ENCODE measurements at places on chromosomes 2 and 18.

DNA sequence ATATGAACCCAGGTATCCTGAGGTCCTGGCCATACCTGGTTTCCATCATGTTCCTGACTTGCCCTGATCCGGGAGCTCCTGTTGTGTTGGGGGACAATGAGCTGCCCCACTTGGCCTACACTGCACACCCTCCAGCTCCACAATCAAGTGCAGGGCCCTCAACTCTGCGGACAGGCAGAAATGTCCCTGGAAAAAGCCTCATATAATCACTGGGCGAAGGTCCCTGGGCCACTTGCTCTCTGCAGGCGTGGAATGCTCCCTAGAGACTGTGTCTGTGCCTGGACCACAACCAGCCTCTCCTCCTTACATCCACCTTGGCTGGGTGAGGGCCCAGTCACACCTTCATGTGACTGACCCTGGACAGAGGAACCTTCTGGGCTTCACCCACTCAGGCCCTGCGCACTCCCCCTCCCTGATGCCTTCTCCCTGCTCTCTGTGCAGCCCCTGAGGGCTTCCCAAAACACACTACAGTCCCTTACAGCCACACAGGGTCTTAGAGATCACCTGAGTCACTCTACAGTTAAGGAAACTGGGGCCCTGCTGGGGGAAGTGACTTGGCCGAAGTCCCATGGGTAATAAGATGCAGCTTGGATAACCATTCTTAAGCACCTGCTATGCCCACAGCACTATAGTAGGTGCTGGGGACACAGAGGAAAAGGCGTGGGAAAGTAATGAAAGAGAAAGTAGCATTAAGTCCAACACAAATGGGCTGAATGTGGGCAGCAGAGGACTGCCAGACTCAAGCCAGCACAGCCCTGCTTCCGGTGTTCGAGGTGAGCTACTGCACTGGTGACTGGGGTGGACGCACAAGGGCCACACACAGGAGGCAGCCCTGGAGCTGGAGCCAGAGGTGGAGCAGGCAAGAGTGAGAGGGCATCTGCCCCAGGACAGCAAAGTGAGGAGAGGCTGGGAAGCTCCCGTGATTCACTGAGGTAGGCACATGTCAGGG lies 9.8 kb downstream of the BOLA3 start:
- DNase-seq, result no peak

- DNase-seq, result no peak
Observed at GRCh38 chr2:167860082-167860481, 387.3 kb downstream of the STK39 start.

GRCh38 chr2:222336442-222336841 lies 37.6 kb upstream of the PAX3 start:
- no peak for DNase-seq

GRCh38 chr2:28587526-28588291 lies 91.8 kb downstream of the PLB1 start:
- no peak for DNase-seq

GRCh38 chr2:189522435-189523151 lies 58.0 kb downstream of the SLC40A1 start:
- DNase-seq, result no peak

- no peak for DNase-seq
Observed at GRCh38 chr2:140542627-140543026, 1588.2 kb downstream of the LRP1B start.

GRCh38 chr2:122167515-122167914 lies 412.1 kb downstream of the TSN start:
- no peak for DNase-seq

- DNase-seq, result peak; percentile 23
Observed at GRCh38 chr2:26786207-26787028, 562 bp downstream of the CENPA start.

- no peak for DNase-seq
Observed at GRCh38 chr2:42932271-42933151, 140.1 kb upstream of the HAAO start.

DNA sequence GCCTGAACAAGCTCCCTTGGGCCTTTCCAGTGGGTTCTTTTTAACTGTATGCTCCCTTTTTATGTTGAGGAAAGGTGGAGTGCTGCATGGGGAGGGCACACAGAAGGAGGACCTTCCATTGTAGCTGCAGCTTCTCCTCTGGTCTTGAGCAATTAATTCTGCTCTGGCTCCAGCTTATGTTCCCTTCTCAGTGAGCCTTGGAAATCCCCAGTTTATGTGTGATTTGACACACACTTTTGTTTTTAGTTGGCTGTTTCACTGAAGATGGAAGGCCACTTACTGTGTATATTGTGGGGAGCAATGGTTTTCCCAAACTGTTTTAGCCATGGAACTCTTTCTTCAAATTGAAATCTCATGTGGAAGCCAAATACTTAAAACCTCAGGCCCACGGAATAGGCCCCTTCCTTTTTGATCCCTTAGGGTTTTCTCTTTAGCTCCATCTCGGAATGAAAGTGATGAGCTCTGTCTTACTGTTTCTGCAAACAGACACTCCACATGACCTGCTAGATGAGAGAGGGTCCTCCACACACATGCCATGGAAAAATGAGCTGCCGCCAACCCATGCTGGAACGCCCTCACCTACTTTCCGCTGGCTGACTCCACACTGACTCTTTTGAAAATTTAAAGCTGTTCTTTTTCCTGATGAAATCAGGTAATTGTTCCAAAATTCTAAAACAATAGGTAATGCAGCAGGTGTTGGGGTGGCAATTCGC lies 280.9 kb upstream of the SIX2 start:
- no peak for DNase-seq

DNA sequence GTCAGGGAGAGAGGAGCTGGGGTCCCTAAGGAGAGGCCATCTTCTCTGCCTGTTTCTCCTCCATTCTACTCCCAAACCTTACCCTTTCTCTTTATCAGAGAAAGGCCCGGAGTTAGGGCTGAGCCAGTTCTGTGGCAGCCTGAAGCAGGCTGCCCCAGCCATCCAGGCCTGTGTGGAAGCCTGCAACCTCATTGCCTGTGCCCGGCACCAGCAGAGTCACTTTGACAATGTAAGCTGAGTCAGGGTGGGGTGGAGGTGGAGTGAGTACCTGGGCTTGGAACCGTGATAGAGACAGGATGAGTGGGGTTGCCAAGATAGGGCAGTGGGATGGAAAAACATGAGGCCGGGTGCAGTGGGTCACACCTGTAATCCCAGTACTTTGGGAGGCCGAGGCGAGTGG lies 5.2 kb downstream of the CHRNG start:
- no peak for DNase-seq

DNA sequence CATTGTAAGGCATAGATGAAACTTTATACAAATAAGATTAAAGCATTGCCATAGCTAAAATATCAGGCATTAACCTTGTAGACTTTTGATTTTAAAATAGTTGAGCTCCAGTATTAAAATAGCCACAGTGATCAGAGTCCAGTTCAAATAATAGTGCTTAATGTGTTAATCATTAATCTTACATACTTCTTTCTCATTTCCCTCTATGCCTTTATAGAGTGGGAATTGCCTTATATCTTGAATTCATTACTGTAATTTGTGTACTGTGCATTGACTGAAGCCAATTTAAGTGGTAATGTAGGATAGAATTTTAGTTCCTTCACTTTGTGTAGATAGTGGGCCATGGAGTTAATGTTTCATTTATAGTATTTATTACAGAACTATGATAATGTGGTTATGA lies 549.2 kb upstream of the VWC2L start:
- no peak for DNase-seq

DNA sequence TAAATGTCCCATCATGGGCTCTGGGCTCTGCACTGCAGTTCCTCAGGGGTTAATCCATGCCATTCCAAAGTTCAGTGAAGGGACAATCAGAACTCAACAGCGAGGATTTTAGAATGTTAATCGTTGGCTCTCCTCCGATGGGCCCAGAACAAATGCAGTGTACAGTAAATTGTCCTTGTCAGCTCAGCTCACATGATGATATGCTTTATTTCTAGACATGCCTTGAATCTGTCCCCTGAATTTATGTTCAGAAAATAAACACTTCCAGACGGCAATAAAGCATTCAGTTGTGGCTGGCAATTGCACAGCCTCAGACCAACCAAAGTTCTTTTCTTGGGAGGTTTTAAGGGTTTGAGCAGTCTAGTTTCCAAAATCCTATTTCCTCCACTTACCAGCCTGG lies 981.2 kb downstream of the BCL11A start:
- no peak for DNase-seq

GRCh38 chr18:22699629-22700028 lies 233.5 kb upstream of the RBBP8 start:
- no peak for DNase-seq

- DNase-seq, result no peak
Observed at GRCh38 chr2:54387059-54387991, 68.8 kb upstream of the SPTBN1 start.

DNA sequence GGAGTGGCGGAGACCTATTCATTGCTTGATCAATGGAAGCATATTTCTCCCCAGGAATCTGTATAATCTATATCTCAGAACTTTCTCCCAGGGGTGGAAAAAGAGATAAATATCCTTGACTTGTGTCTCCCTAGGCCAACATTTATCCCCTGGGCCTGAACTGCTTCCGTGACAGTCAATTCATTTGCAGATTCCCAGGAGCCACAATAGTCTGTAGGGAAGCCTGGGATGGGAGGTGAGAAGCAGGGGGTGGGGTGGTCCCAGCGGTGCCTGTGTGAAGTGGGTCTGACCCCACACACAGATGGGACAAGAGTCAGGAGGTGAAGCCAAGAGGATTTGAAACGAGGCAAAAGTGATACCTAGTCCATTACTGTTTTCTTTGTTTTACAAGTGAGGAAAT lies 166.8 kb downstream of the DPP10 start:
- no peak for DNase-seq

DNA sequence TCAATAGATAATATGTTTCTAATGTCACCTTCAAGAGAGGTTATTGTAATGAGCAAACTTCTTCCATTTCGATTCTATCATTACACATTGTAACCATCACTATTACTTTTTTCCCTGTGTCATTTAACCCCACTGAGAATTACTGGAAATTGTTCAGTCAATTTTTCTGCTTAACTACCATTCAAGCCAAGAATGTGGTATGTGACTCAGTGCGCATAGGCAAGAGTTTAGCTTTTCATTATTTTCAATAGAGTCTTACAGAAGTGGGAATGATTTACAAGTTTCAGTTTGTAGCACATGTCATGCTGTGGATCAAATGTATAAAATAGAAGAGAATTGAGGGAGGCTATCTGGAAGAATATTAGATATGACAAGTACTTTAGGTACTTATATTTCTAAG lies 34.3 kb upstream of the PIEZO2 start:
- no peak for DNase-seq

- DNase-seq, result no peak
Observed at GRCh38 chr2:168715849-168716248, 86.6 kb upstream of the NOSTRIN start.

DNA sequence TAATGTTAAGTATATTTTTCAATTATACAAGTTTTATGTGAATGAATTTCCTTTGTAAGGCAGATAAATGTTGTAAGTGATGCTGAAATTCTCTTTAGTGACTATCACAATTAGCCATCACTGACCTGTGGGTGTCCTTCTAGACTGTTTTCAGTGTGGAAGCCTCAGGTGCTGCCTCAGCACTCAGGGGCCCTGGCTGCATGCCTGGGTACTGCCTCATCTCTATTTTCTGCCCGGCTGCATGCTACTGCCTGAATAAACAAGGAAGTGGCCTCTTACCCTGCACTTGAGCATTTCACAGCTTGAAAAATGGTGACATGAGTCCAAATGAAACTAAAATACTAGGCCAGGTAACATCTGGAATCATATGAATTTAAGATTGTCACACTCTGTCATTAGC lies 787.6 kb upstream of the SALL3 start:
- DNase-seq, result no peak

DNA sequence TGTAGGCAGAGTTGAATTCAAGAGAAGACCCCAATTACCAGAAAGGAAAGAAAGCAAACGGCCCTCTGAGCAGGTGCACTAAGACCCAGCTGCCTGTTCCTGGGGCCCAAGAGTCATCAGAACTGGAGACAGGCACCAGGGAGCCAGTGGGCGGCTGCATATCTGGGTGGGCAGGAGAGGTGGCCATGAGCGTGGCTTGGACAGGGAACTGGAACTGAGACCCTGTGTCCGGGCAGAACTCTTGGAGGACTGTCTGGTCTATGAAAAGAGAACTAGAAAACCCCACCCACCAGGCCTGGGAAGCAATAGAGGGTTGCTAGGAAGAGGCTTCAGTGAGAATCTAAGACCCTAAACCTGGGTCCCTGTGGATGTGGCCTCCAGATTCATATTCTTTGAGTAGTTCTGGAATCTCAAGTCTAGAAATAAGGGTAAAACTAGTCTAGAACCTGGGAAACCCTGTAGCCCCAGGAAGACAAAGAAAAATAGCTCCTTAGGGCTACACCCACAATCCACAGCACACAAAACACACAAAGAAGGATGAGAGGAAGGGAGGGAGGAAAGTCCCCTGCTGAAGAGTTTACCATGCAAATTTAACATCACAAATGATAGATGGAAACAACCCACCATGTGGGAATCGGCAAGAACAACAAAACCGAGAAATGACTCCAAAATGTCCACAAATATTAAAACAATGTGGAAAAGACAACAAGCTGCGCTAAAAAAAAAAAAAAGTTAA lies 147.0 kb downstream of the HDAC4 start:
- no peak for DNase-seq

DNA sequence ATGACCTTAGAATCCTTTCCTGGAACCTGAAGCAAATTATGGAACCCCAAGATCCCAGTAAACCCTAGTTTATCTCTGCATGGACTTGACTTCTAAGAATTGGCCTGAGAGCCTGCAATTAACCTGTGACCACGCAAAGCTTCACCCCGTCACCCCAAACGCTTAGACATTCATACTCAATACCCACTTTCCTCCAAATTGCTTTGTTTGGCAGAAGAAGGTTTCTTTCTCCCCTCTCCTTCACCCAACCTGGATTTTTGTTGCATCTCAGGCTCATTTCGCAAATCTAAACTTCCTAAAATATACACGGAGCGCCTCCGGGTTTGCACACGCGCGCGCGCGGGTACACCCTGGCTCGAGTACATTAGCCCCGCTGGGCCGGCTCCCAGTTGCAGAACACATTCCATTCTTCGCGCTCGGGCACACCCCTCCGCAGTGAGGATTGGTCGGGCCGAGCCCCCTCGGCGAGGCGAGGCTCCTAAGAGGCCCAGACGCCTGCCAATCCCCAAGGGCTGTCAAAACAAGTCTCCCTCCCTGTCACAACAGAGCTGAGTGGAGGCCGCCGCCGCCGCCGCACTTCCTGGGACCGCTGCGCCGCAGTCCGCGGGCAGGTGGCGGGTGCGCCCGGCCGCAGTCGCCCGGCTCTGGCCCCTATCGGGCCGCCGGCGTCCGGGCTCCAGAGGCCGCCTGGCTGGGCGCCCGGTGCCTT lies at the start of gene PLCL1:
PLCL1 (plus strand) TSS at position 545 of the 709 bp plus-strand sequence.
- peak; percentile 81 for DNase-seq

DNA sequence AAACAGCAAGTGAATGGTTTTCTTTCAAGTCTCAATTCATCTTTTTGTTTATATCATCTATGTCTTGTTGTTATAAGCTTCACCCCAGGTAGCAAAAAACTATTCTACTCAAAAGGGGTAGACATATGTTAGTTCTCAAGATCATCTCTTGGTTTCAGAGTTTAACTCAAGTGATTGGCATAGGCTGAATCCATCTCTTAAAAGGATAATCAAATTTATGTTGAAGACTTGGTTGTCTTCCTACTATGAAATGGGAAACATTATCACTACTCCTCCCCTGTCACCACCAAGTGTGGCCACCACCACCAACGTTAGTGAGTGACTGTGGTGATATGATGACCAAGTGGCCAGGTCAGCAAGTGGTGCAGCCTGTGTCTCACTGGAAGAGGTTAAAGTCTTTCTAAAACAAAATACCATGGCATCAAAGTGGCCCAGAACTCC lies 1.5 kb downstream of the IL1B start:
- no peak for DNase-seq

GRCh38 chr2:47214990-47215389 lies 59.9 kb upstream of the STPG4 start:
- no peak for DNase-seq

GRCh38 chr2:117553448-117553847 lies 261.0 kb upstream of the DDX18 start:
- DNase-seq, result no peak

Data from stimulated activated CD4-positive, alpha-beta T cell treated with anti-CD3 and anti-CD28 coated beads, Interleukin-2, amount 100 ng/mL, for 48 hours (primary cell).